ENCODE measurements at places on chromosomes 3 and 15.

DNA sequence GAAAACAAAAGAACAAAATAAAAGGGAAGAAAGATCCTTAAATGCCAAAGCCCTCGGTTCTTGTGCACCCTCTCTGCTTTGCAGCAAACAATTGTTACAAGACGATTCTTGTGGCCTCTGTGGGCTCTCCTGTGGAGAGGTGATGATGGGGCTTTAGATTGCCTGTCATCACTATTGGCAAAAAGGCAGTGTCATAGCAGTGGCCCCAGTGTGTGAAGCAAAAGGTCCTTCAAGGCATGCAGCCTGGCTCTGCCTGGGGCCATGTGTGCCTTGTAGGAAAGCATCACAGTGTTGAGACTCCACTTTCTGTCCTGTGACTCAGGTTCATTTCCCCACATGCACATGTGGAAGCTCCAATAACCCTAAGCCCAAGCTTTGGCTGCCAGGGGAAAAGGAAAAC, 43.7 kb downstream of the POC1A start:
- DNase-seq = no peak

DNA sequence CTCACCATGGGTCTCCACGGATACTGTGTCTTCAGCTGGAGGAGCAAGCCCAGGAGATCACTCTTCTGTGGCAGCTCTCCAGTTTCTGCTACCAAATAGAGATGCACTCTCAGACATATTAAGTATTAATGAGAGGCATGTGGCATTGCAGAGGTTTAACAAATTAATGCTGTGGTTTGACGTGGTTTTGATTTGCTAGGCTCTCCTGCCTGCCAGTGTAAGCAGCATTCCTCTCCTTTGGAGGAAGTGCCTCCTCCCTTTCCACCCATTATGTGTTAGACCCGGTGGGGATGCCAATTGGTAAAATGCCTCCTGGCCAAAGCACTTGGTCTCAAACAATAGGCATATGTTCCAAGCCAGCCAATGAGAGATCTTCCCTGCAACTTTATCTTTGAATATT, 124.8 kb downstream of the MYLK start:
- DNase-seq = no peak

DNA sequence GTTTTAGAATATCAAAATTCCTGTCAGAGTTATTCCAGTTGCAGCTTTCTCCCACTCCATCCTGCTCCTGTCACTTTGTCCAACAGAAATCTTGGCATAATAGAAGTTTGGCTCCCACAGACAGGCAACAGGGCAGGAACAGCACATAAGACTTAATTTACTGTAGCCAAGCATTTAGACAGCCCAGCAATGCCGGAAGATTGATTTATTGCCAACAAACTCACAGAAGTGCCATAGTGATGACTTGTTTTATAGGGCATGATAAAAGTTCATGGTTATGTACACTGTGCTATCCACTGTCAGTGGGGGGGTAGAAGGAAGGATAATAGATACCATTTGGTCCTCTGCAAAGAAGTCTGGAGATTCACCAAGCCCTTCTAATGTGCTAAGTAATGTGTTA, 98.3 kb upstream of the CBLB start:
- no peak for DNase-seq

DNA sequence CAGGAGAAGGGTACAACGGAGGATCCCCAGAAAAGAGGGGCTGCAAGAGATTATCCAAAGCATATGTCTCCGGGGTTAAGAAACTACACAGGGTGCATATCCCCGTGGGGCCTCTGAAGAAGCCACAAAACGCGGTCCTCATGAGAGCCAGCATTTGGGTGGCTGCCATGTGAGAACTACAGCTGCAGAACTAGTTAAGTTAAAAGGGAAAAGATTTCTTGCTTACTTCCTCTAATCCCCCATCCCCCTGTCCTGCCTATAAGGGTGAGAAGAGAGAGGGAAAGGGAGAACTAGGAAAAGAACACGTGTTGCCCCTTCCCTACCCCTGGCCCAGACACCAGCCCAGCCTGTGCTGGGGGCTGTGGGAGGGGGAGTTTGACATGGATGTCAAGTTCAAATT, 70.4 kb upstream of the PCSK6 start:
- no peak for DNase-seq

DNA sequence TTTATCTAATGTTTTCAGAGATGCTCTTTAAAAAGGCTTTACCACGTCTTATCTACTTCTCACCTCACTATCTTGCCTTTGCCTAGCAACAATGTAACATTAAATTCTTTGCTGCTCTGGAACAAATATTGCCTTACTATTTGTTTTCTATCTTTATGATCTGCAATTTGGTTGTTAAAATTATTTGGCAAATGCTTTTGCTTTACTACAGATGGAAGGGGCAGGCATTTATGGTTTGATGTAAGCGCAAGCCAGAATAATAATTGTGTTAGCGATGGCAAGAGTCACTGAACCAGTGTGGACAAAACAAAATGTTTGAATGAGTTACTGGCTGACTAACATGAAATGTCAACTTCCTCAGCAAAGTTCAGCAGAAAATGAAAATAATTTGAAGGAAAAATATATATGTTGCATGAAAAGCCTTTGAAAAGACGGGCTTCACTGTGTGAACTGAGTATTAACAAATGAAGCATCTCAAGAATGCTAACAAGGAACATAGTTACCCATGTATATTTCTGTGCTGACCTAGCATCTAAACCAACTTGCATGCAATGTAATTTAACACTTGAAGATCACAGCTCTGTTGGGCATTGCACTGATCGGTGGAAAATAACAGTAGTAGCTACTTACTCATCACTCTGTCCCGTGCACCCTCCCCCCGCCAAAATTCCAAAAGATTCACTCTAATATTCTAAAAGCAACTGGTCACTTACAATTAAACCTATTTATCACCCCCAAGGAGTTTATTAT, 454.0 kb upstream of the ARHGEF26 start:
- no peak for DNase-seq

- no peak for DNase-seq
Observed at GRCh38 chr3:73380735-73381532, 243.8 kb downstream of the PDZRN3 start.

DNA sequence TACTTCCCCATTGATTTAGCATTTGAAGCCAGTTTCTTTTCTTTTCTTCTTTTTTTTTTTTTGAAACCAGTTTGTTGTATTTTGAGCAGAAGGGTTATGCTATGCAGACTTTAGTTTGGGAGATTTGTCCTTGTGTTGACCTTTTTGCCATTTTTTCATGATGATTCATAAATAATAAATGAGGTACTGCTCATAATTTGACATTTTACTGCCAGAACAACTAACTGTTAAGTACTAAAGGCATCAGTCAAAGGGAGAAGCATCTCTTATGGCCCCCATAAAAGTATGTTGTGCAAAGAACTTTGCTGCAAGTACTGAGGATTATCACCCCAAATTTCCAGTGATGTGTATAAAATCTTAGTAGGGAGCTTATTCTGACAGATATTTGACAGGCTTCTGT, 1.7 kb upstream of the GPR87 start:
- no peak for DNase-seq

GRCh38 chr3:183768114-183768513, 57.3 kb downstream of the MAP6D1 start:
- DNase-seq = no peak

GRCh38 chr3:59518283-59519055, 468.6 kb upstream of the CFAP20DC start:
- no peak for DNase-seq

- no peak for DNase-seq
Observed at GRCh38 chr3:182948305-182948704, 32.0 kb downstream of the DCUN1D1 start.

DNA sequence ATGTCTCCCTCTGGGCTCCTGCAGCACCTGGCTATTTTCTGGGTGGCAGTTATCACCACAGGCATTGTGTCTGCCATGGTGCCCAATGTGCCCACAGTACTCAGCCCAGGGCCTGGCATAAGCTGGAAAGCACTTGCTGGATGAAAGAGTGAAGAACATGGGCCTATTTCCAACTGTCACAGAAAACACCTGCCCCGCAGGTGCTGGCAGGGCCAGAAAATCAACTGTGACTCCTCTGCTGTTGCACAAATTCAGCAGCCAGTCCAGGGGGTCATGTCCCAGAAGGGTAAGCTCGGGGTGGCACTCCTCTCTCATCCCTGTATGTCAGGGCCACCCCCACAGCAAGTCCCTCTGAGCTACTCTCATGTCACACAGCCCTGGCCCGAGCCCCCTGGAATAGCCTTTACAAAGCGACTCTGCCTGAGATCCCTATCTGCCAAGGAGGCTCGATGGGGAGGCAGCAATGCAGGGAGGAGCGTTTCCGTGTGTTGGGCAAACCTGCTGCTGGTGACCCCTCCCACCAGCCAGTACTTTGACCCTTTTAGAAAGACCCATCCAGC, 16.9 kb downstream of the ITIH3 start:
- no peak for DNase-seq

DNA sequence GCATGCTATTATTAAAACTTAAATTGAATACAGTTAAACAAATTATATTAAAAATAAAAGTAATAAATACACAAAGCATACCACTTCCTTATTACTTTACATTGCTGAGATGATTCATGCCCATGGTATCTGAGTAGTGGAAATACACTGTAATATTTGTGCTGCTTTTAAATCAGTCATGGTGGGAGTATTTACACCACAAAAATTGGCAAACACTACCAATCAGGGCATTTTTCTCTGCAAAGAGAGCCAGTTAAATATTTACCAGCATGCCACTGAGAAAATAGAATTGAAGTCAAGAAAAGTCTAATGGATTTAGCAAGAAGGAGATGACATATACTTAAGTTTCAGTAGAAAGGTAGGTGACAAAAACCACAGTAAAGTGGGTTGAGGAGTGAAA, 19.6 kb downstream of the PPARG start:
- no peak for DNase-seq

- DNase-seq = peak; percentile 84
Observed at GRCh38 chr15:67091071-67091979, 25.9 kb downstream of the SMAD3 start.

- no peak for DNase-seq
Observed at GRCh38 chr3:73729969-73730440, 105.3 kb upstream of the PDZRN3 start.

DNA sequence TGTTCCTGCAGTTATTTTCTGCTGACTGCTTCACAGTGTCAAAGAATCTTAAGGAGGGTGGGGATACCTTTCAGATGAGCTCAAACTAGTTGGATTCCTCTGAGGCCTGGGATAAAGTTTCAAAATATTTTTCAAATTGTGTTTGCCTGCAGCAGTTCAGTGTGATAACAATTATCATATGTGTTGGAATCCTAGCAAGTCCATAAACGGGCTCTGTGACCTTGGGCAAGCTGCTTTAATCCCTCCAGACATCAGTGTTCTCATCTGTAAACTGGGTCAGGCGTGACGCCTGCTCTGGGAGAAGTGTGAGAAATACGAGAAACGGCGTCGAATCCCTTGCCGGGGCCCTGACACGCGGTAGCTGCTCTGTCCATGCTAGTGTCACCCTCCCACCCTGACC, 153.5 kb downstream of the UACA start:
- no peak for DNase-seq

- no peak for DNase-seq
Observed at GRCh38 chr3:21524133-21524532, 226.9 kb downstream of the ZNF385D start.

DNA sequence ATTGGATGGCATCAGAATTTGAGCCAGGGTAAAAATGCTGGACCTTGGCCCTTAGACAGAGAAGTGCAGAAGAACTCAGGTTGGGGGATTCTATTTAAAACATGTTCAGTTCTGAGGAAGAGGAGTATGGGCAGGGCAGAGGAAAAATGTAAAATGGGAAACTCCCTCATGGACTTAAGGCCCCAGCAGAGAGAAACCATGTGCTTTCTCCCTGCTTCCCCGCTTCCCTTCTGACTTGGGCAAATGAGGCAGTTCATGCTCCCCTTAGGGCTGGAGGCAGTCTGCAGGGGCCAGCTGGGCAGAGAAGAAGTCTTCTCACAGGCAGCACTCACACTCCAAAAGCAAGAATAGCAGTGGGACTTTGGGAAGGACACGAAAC, 9.9 kb upstream of the NUDT16 start:
- DNase-seq = no peak

GRCh38 chr15:36399276-36399675, 180.2 kb upstream of the CDIN1 start:
- DNase-seq = no peak

DNA sequence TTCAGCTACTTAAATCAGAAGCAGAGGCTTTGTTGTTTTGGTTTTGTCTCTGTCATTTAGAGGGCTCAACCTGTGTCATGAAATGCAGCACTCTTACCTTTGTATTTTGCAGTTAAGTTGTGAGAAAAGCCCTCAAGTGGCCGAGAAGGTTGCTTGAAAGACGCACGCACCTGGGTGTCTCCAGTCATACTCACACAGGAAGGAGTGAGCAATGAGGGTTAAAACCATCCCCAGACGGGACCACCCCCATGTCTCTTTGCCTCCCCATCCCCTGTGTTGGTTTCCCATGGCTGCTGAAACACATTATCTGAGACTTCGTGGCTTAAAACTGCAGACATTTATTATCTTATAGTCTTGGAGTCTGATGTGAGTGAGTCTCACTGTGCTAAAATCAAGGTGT, 376.1 kb upstream of the CFAP20DC start:
- DNase-seq = peak; percentile 53

- no peak for DNase-seq
Observed at GRCh38 chr3:176650478-176650877, 546.8 kb downstream of the TBL1XR1 start.

Measured in CD4-positive, alpha-beta T cell treated with Interleukin-10 for 1 hour (primary cell).